ENCODE measurements at places on chromosomes 2 and 18. TPM values are rescaled to one million over a fixed set of nuclear protein-coding genes. Genes with fewer than 3 reads are reported as not detected.

GRCh38 chr2:237473878-237474441 is 13.1 kb upstream of the MLPH start:
- no peak for DNase-seq

The VSNL1 gene
- polyA plus RNA-seq = 13.8 TPM

The DRC1 gene
- 8.5 TPM for polyA plus RNA-seq

GRCh38 chr2:173054466-173054865 is 21.2 kb upstream of the MAP3K20 start:
- no peak for DNase-seq

- no peak for DNase-seq
These were observed 67.8 kb upstream of the LMAN1 start for GRCh38 chr18:59426855-59427254.

DNA sequence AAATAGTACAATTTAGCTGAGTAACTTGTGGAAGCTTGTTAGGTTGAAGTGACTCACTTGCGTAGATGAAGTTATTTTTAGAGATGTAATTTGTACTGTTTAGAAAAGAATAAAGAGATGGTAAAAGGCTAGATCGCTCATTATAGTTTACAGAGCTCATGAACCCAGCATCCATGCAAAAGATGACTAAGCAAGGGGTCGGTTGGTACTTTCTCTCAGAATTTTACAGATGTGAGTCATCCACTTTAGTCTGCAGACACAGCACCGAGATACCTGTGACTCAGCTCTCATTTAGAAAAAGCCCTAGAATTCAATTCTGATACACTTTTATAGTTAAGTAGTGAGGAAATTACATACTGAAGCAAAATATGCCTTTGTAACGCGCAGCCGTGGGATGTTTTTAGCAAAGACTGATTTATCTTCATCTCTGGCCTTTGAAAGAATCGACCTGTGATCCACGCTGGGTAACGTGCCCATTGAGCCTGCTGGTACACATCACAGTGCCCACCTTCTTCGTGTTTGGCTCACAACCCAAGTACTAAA is 116.5 kb upstream of the FOSL2 start:
- no peak for DNase-seq

The EVA1A gene
- polyA plus RNA-seq = 32.3 TPM

DNA sequence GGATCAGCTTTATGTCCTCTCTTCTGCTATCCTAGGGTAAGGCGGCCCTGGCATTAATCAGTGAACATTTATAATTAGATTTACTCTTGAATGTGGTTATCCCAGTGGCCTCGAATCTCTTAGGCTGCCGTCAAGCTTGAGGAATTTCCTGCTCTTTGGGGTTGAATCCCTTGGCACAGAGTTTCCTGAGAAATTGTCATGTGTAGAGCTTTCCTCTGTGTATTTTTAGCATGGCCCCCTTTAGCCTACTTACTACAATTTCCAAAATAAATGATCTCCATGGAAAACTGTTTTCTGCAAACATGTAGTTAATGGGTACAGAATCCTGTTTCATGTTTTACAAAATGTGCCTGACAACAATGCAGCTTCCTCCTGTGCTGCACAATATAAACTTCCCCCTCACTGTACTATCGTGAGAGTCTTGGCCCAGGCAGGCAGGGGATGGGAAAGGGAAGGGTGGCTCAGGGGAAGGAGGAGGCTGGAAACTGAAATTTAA is 18.1 kb downstream of the NCAPH start:
- DNase-seq = no peak

GRCh38 chr2:48728295-48728694 is 27.2 kb downstream of the LHCGR start:
- no peak for DNase-seq

GRCh38 chr18:5543773-5544389 is at the start of gene EPB41L3:
Gene EPB41L3 (minus strand): TSS chr18:5543997. CDS start chr18:5489183, 54,814 bp downstream.
- DNase-seq = no peak

- DNase-seq = no peak
These were observed 159.7 kb upstream of the FBXO11 start for GRCh38 chr2:48066000-48066399.

- no peak for DNase-seq
These were observed 3.9 kb upstream of the TMEM163 start for GRCh38 chr2:134722728-134723127.

GRCh38 chr2:111159641-111160040 is 38.9 kb downstream of the BCL2L11 start:
- DNase-seq = no peak
